T-helper 17 cell (primary cell): ENCODE measurements at places on chromosomes 13 and 19. TPM values are rescaled to one million over a fixed set of nuclear protein-coding genes. Genes with fewer than 3 reads are reported as not detected.

GFY gene
- not detected for total RNA-seq

ZNF470 gene
- total RNA-seq, result 1.4 TPM

CEACAM4 gene
- total RNA-seq, result 0.92 TPM

CLEC17A gene
- total RNA-seq, result 2.4 TPM

ADPRHL1 gene
- 0.94 TPM for total RNA-seq

RFPL4AL1 gene
- not detected for total RNA-seq

CASP14 gene
- not detected for total RNA-seq

FOXA3 gene
- not detected for total RNA-seq

ZNF554 gene
- 3.0 TPM for total RNA-seq

ZNF443 gene
- 2.3 TPM for total RNA-seq

FGF21 gene
- total RNA-seq, result not detected

BEST2 gene
- total RNA-seq, result not detected

TNFSF13B gene
- total RNA-seq, result 9.7 TPM

ZNF573 gene
- total RNA-seq, result 9.9 TPM

C1QTNF9 gene
- not detected for total RNA-seq

KLK12 gene
- total RNA-seq, result not detected

CLEC4G gene
- not detected for total RNA-seq

TINCR gene
- 2.0 TPM for total RNA-seq

GDF15 gene
- 0.85 TPM for total RNA-seq

BCL3 gene
- total RNA-seq, result 168 TPM
